ENCODE measurements at places on chromosomes 1 and 21.
A peak's percentile ranks its signal among the peaks of the same experiment; 100 is the strongest.

DNA sequence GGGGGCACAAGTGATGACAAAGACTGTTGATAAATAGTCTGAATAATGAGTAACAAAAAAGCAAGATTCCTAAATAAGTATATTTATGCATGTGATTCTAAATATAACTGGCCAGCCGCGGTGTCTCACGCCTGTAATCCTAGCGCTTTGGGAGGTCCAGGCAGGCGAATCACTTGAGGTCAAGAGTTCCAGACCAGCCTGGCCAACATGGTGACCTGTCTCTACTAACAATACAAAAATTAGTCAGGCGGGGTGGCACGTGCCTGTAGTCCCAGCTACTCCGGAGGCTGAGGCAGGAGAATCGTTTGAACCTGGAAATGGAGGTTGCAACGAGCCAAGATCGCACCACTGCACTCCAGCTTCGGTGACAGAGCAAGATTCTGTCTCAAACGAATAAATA lies 161.5 kb downstream of the TOMM20 start:
- DNase-seq: no peak

DNA sequence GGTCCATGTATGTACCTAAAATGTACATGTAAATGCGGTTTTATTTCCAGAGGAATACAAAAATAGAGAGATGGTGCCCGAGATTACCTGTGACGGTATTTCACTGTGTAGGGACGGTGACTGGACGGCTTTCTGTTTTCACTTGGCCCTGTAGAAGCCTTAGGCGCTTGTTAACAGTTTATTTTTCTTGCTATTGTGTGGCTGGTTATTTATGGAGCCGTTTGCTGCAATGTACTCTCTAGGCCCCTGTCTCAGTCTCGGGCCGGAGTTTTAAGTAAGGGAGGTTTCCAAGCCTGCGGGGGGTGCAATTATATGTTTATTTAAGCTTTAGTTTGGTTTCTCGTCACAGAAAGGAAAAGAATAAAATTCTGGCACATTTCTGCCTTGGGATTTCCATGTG lies 413 bp downstream of the EFCAB7 start:
- no peak for DNase-seq

- no peak for DNase-seq
Measured at GRCh38 chr1:182394055-182394775, 2.6 kb upstream of the GLUL start.

GRCh38 chr1:204202481-204202880 lies 6.2 kb upstream of the KISS1 start:
- no peak for DNase-seq

DNA sequence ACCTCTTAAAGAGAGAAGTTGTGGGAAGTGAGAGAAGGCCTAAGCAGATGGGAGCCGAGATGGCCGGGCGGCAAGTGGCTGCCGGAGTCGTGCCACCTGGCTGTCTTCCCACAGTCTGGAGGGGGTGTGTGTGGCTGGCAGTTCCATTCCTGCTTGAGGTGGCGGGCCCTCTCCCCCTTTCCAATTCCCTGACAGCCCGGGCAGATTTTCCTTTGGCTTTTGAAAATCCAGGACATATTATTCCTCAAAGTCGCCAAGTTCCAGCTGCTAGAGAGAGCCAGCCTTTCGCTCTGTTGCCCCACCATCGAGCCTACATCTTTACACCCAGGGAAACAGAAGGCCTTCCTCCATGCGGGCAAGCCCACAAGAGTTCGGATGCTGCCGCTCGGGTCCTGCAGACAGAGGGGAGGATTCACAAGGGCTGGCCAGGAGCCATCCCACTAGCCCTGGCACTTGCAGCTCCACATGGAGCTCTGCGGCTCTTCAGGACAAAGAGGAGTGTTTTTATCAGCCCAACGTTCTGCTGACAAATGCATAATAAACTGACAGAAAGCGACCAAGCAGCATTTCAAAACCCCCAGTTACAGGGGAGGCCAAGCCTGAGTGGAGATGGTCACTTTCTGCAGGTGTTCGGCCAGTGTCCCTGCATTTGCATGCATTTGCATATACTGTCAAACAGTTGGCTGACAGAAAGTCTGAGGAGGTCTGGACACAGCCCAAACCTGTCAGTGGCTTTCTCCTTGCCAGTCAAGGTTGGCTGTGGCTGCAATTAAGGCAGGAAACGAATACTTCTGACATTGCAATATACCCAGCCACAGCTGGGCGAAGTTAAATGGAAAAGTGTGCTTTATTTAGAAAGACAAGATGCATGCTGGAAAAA lies 45.9 kb downstream of the OLIG1 start:
- DNase-seq: no peak

- DNase-seq: no peak
Measured at GRCh38 chr1:106072909-106073600, 983.4 kb upstream of the PRMT6 start.

- DNase-seq: no peak
Measured at GRCh38 chr21:18334066-18334465, 69.5 kb downstream of the TMPRSS15 start.

DNA sequence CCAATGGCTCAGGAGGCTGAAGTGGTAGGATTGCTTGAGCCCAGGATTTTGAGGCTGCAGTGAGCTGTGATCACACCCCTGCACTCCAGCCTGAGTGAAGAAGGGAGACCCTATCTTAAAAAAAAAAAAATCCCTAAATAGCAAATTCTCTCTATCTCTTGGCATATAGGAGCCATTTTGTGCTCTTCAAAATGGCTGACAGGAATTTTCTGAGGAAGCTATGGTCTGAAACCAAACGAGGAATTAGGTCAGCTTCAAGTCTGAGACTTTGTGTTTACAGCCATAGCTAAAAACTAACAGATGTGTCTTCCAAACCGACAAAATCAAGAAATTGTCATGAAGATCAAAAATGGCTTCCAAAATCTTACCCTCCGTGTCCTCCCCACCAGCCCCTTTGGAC lies 10.6 kb downstream of the CD247 start:
- no peak for DNase-seq

- peak; percentile 11 for DNase-seq
Measured at GRCh38 chr1:231315887-231316286, 21.8 kb downstream of the EXOC8 start.

GRCh38 chr1:3459051-3459908 lies 4.8 kb downstream of the ARHGEF16 start:
- DNase-seq: no peak

DNA sequence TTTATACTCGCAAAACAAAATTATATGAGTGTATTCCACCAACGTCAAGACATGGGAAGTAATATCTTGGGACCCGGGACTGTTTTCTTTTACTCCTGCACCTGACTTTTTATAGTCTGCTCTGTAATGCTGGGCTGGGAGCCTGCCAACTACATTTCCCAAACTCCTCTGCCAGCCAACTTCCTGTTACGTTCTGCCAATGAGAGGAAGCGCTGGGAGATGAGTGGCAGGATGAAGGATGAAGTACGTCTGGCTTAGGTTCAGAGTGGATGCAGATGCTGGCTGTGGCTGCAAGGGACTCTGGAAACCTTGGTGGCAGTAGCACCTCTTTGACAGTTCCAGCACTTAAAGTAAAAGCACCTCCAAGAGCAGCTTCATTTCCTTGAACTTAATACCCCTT lies 59.6 kb downstream of the USP24 start:
- DNase-seq: no peak

DNA sequence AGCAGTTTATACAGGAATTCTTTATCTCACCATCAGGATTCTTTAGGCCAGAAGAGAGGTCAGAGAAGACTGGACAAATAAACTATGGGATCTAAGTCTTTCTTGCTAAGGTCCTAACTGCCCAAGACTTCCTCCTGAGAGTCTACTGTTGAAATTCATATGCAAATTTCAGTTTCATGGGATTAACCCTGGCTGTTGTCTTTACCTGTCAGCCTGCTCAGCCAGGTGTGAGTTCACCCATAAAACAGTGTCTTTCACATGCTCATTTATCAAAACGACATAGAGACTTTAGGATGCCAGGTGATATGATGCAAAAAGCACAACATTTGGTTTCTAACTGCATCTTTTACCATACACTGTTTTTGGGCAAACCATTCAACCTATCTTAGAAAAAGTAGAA lies 211.0 kb downstream of the PDE4B start:
- DNase-seq: no peak

GRCh38 chr1:8364528-8365442 lies 46.9 kb downstream of the SLC45A1 start:
- DNase-seq: no peak

- DNase-seq: no peak
Measured at GRCh38 chr1:46612937-46613660, 3.5 kb downstream of the MOB3C start.

GRCh38 chr21:27639286-27639685 lies 672.4 kb upstream of the ADAMTS5 start:
- DNase-seq: peak; percentile 35

GRCh38 chr1:239682046-239682445 lies 295.7 kb downstream of the CHRM3 start:
- DNase-seq: peak; percentile 17

DNA sequence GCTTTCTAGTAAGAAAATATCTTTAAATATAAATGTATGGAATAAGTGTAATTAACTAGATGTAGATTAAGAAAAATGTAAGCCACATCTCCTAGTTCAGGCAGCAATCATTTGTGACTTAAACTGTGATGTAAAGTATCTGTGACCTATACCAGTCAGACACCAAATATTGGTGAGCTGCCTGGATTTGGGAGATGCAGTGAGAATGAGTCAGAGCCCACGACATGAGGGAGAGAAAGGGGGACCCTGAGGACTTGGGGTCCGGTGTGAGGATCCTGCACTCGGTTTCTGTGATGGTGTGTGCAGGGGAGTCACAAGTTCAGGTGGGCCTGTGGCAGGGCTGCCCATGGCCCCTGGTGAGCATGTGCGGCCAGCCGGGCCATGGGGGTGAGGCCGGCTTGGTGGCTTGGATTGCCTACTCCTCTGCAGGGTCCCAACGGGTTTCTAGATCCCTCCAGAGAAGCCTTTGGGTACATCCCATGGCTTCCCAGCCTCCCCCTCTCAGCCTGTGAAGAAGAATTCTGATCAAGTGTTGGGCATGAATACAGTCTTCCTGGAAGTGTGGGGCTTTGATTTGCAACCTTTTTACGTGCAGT lies 19.0 kb upstream of the ABCG1 start:
- DNase-seq: no peak

- no peak for DNase-seq
Measured at GRCh38 chr21:40016667-40017066, 149.4 kb downstream of the PCP4 start.

DNA sequence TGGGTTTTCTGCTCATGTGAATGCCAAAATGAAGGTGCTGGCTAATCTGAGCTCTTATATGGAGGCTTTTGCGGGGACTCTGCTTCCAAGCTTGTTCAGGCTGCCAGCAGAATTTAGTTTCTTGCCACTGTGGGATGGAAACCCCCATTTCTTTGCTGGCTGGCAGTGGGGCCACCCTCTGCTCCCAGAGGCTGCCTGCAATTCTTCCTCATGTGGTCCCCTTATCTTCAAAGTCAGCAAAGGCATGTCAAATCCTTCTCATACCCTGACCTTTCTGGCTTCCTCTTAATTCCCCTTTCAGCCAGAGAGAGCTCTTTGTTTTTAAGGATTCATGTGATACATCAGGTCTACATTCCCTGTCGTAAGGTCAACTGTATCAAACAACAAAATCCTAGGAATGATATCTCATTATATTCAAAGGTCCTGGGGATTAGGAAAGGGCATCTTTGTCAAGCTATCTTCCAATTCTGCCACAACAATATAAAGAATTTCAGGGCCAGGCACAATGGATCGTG lies 5.2 kb upstream of the GPR161 start:
- DNase-seq: no peak

DNA sequence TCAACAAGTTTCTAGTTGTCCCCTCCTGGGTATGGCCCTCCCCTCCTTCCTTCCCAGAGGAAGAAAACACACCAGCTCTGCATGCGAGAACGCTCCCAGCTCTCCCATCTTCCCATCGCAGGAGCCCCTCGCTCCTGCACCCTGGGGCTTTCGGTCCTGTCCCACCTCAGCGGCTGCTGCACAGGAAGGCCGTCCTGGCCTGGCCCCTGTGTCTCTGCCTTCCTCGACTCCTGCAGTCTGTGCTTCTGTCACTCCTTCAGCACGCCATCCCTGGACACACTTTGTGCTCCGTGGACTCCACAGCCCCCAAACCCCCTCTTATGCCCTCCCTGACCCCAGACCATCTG lies 23.2 kb downstream of the KRTAP10-1 start:
- DNase-seq: no peak

- peak; percentile 63 for DNase-seq
Measured at GRCh38 chr1:178869119-178869697, 1.7 kb downstream of the ANGPTL1 start.

GRCh38 chr1:86464819-86465218 lies 3.9 kb upstream of the CLCA1 start:
- DNase-seq: no peak

DNA sequence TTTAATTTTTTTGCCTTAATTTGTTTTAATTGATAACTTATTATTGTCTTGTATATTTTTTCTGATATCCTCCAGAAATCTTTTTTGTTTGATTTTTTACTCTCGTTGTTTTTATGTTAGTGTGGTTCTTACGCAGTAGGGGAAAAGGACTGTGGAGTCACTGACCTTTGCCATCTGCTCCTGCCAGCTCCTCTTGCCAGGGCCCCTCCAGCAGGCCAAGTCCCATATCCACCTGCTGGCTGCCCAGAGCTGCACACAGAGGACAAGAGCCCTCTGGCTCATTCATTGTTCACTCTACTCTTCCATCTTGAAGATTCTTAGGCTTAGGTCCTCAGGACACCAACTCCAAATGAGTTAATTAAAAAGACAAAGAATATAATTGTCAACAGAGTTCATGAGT lies 316.4 kb upstream of the DUSP10 start:
- no peak for DNase-seq

- DNase-seq: no peak
Measured at GRCh38 chr1:202786804-202787203, 21.4 kb downstream of the KDM5B start.

- no peak for DNase-seq
Measured at GRCh38 chr1:27863538-27863915, 8.8 kb upstream of the THEMIS2 start.

- DNase-seq: no peak
Measured at GRCh38 chr21:17442165-17442564, 70.7 kb upstream of the CXADR start.

DNA sequence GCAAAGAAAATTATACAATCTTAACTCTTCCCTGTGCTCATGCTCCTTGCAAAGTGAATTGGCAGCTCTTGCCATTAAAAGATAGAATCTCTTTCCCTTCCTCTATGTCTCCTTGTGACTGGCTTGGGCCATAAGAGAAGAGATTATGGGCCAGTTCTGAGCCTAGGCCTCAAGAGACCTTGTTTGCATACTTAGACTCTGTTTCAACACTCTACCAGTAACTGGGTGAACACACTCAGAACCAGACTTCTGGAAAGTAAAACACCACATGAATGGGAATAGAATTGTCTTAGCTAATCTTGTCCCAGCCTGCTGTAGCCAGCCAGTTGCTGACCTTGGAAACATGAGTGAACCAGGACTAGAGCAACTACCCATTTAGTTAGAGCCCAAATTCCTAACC lies 15.3 kb upstream of the OR6K3 start:
- DNase-seq: no peak

- no peak for DNase-seq
Measured at GRCh38 chr1:18398791-18399530, 81.8 kb upstream of the KLHDC7A start.

GRCh38 chr1:166889776-166890175 lies 13.7 kb upstream of the TADA1 start:
- DNase-seq: no peak

Data from eye (tissue), 1 donor.